ENCODE measurements at places on chromosomes 1 and 21.

DNA sequence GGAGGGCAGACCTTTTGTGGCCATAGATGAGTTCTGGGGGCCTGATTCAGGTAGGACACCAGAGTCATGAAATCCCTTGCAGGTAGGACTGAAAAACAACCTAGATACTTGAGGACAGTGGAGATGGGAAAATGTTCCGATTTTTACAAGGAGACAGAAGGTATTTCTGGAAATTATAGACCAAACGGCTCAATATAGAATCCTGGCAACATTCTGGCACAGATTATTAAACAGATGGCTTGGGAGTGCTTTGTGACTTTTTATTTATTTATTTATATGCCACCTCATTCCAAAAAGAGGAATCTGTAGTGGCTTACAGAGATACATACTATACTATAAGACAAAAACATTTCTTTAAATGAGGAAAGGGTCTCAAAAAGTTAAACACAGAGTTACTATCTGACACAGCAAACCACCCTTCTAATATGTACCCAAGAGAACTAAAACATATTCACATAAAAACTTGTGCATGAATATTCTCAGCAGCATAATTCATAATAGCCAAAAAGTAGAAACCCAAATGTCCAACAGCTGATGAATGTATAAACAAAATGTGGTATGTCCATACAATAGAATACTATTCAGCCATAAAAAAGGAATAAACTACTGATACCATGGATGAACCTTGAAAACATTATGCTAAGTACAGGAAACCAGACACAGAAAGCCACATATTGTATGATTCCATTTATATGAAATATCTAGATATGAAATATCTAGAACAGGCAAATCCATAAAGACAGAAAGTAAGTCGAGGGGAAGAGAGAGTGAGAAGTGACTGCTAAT is 49.8 kb downstream of the CDK18 start:
- no peak for DNase-seq

GRCh38 chr1:115839029-115839678 is 1.8 kb downstream of the NHLH2 start:
- no peak for DNase-seq

DNA sequence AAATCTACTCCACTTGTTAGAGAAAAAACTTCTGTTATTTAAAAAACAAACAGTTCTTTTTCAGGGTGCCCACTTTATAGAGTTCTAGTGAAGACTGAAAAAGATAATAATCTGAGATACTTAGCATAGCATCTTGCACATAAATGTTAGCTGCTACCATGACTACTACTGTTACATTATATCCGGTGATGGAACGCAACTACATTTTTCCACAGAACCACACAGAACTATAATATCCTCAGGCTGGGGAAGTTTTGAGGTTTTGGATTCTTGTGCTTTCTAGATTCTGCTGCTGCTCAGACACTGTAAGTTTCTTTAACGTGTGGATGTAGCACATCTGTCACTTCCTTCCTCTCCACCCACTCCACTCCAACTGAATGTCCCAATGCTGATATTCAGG is 110.3 kb downstream of the PTPN14 start:
- DNase-seq, result no peak

- no peak for DNase-seq
Measured at GRCh38 chr1:94669198-94669597, 127.6 kb upstream of the F3 start.

GRCh38 chr1:208036918-208037766 is 126.2 kb upstream of the CD34 start:
- no peak for DNase-seq

DNA sequence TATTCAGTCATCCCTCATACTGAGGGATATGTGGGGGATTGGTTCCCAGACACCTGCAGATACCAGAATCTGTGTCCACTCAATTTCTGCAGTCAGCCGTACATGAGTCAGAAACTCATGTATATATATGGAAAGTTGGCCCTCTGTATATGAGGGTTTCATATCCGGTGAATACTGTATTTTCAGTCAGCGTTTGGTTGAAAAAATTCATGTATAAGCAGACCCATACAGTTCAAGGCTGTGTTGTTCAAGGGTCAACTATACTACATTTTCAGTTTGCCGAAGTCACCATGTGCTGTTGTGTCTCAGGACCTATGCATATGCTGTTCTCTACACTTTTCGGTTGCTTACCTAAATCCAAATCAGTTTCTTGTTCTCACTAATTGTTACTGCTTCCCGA is 10.5 kb downstream of the AXDND1 start:
- DNase-seq, result no peak

- DNase-seq, result no peak
Measured at GRCh38 chr1:201011616-201012015, 11.9 kb downstream of the KIF21B start.

DNA sequence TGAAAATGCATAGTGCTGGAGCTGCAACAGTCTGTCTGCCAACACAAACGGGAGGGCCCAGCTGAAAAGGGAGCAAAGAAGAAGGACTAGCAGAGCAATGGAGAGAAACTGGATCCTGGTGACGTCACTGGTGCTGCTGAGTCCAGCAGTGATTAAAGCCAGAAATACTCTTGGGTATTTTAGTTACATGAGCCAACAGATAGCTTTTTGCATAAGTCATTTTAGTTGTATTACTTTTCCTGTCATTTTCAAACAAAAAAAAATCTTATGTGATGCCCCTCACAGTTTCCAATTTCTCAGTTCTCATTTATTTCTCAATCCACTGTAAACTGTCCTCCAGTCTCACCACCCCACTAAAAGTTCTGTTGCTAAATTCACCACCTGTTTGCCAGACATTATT is 38.7 kb upstream of the NEK7 start:
- no peak for DNase-seq

DNA sequence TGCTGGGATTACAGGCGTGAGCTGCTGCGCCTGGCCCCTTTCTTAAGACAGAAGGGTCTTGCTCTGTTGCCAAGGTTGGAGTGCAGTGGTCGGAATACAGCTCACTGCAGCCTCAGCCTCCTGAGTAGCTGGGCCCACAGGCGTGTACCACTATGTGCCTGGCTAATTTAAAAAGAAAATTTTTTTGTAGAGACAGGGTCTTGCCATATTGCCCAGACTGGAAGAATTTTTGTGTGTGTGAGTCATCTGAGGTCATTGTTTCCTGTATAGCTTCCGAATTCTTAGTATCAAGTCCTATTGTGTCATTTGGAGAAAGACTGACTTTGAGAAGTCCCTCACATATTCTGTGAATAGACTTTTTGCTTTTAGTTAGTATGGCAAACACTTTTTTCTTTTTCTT is 4.7 kb downstream of the SZRD1 start:
- DNase-seq, result no peak

DNA sequence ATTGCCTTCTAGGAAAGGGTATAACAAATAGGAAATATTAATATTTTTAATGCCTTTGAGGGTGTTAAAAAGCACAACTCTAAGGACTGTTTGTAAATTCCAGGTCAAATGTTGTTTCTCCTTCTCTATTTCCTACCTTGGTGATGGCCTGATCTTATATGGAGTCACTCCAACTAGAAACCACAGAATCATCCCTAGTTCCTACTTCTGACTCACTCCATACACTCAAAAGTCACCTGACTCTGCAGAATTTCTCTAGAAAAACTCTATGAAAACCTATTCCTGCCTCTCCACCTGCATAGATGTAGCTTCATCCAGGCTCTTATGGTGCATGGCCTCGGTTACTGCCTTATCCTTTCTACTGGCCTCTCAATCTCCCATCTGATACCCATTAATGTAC is 14.5 kb downstream of the RGS4 start:
- no peak for DNase-seq

Data from NK-92 treated with Interleukin-12 subunit alpha and Interleukin-12 subunit beta, amount 100 ng/mL, for 24 hours (cell line).